Breast epithelium (tissue), 4 donors: ENCODE measurements at places on chromosomes 2 and 18.
A peak's percentile ranks its signal among the peaks of the same experiment; 100 is the strongest.

DNA sequence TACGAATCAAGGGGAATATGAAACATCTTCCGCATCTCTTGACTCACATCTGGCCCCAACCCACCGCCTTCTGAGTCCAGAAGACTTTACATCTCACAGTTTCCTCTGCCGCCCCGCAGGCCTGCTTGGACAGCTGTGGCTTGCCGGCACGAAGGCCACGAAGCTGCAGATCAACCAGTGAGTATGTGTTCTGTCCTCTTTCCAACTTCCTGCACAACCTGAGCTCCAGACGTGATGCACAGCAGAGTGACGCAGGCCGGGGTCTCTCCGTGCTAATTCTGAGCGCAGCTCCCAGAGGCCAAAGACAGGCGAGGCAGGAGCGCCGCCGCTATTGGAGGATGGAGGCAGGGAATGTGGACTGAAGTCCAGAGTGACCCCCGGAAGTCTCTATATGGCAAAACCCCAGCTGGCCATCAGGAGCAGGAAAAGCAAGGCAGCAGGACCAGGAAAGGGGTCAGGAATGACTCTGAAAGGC lies 93.5 kb downstream of the ZCCHC2 start:
- DNase-seq: no peak

- DNase-seq: peak; percentile 64
These were observed 97.0 kb upstream of the SMAD2 start for GRCh38 chr18:48027401-48027963.

DNA sequence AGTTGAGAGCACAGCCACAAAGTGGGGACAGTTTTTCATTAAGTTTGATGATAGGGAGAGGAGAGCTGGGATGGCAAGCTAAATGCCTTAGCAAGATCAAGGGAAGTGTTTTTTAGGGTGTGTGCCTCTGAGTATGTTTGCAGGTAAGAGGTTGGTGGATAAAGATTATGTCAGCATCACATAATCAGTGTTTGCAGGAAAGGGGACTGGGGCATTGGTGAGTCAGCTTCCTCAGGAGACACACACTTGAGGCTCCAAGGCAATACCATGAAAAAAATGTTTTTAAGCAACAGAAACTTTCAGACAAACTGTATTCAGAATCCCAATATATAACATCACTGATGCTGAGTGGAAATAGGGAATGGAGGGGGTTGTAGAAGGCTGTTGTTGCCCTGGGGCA lies 25.4 kb upstream of the DTNB start:
- no peak for DNase-seq

GRCh38 chr2:11708106-11708505 lies 38.1 kb upstream of the NTSR2 start:
- DNase-seq: no peak

DNA sequence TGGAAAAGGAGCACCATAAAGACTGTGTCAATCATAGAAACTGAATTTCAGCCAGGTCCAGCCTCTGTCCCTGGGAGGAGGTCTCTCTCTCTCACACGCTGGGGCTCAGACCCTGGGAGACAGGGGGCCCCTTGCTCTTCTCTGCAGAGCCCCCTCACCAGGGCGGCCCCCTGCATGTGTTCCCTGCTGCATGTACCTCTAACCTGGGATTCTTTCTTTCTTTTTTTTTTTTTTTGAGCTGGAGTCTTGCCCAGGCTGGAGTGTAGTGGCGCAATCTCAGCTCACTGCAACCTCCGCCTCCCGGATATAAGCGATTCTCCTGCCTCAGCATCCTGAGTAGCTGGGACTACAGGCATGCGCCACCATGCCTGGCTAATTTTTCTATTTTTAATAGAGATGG lies 46.5 kb downstream of the TPO start:
- DNase-seq: no peak

DNA sequence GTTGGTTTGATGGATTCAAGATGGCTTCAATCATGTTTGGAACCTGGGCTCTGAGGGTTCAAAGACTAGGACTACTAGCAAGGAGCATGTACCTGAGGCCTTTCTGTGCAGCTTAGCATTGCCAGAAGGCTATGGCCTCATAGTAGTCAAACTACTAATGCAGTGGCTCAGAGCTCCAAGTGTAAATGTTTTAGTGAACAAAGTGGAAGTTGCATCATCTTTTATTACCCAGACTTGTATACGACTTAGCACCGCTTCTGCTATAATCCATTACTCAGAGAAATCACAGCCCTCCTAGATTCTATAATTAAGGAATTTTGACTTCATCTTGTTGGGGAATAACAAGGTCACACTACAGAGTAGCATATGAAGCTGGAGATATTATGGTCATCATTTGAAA lies 210.5 kb downstream of the ERBB4 start:
- no peak for DNase-seq

DNA sequence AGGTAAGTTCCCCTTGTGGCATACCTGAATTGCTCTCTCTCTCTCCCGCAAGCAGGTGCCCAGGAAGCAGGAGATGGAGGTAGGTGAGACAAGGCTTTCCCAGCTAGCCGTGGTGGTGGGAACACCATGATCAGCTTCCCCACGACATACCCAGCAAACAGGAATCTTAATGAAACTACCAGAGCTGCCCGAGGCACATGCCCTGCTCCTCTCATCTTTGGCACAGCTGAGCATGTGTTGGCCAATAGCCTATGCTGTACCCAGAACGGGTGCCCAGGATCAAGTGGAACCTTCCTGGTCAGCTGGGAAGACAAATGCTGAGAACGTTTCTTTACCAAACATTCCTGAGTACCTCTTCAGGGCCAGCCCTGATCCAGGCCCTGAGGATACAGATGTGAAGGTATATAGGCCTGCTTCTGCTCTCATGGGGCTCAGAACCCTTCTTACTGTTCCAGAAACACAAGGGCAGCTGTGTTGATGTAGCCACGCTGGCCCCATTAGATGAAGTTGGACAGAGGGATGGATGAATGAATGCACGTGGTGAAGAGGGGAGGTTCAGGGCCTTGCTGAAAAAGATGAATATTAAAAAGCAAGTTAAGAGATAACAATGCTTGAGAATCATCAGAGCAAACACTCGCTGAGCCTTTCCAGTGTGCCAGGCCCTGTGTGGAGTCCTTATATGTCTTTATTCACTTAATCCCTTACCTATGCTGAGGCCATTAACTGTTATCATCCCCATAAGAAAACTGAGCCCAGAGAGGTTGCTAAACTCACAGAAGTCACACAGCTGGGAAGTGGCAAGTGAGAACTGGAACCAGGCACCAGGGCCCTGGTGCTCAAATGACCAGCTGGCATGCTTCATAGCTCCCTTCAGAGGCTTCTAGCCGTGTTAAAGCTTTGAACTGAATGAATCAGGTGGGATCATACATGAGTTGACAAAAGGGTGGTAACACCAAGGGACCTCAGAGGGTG lies 68.8 kb upstream of the TMEM247 start:
- no peak for DNase-seq

DNA sequence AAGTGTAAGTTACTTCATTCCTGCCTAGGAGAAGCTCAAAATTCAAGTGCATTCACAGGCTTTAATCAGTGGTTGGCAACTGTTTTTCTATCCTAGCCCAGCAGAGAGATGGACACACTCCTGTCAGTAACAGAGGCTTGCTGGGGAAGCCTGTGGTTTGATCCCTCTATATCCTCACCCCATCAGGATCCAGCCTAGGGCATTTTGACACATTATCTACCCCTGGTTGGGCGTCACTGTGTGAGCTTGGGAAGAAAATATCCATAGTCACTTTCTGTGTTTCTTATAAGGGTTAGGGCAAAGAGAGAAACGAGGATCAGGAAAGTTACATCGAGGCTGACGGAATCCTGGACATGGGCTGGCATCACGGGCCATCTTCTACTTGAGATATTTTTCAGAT lies 10.0 kb downstream of the NT5DC4 start:
- no peak for DNase-seq

DNA sequence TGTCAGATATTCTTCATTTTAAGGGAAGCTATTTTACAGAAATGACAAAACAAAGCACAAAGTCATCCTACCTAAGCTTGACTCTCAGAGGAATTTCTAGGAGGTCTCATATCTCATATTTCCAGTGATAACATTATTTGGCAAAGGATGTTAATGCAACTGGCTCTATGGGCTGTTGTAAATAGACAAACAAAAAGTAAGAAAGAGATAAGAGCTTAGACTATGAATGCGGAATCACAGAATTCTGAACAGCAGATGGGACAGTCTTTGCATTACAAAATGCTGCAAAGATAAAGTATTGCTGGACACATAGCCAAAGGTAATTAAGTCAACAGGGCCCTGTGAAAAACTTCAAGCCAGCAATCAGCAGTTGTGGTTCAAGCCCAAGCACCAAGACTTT lies 23.9 kb downstream of the PIAS2 start:
- no peak for DNase-seq
